ENCODE measurements at places on chromosomes 5 and 9.

GRCh38 chr5:99179206-99179605, 250.4 kb upstream of the CHD1 start:
- no peak overlapping the region for H3K27ac ChIP-seq
- no peaks in the 10 kb centered on the region for H3K36me3 ChIP-seq
- H3K4me1 ChIP-seq = no peaks in the 10 kb centered on the region
- H3K27me3 ChIP-seq = no peaks in the 10 kb centered on the region
- DNase-seq = no peak

- peaks cover 11% of the 10 kb centered on the region for H3K27me3 ChIP-seq
- H3K4me1 ChIP-seq = no peaks in the 10 kb centered on the region
- H3K27ac ChIP-seq = no peak overlapping the region
- no peak for DNase-seq
- no peak overlapping the region for H3K4me3 ChIP-seq
- H3K36me3 ChIP-seq = no peaks in the 10 kb centered on the region
Measured at GRCh38 chr5:58454025-58454424, 5.9 kb downstream of the PLK2 start.

DNA sequence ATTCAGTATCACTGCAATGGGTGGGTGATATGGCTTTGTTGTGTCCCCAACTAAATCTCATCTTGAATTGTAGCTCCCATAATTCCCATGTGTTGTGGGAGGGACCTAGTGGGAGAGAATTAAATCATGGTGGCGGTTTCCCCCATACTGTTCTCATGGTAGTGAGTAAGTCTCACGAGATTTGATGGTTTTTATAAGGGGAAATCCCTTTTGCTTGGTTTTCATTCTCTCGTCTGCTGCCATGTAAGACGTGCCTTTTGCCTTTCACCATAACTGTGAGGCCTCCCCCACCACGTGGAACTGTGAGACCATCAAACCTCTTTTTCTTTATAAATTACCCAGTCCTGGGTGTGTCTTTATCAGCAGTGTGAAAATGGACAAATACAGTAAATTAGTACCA, 9.5 kb upstream of the NANS start:
- H3K27ac ChIP-seq = no peak overlapping the region
- no peak overlapping the region for H3K4me3 ChIP-seq
- no peaks in the 10 kb centered on the region for H3K36me3 ChIP-seq
- no peak for DNase-seq
- no peaks in the 10 kb centered on the region for H3K27me3 ChIP-seq
- H3K4me1 ChIP-seq = no peaks in the 10 kb centered on the region

GRCh38 chr5:88829775-88830174, 53.2 kb downstream of the MEF2C start:
- DNase-seq = no peak
- no peaks in the 10 kb centered on the region for H3K27me3 ChIP-seq
